ENCODE measurements at places on chromosomes 16 and 17.
A peak's percentile ranks its signal among the peaks of the same experiment; 100 is the strongest.

GRCh38 chr17:63998050-63998720 is at the start of gene PRR29:
TSS of gene PRR29 (plus strand) at chr17:63998351. CDS start at chr17:63998365, 14 bp downstream.
- peak; percentile 53 for DNase-seq

- DNase-seq = no peak
Observed at GRCh38 chr17:15364615-15365014, 23.2 kb upstream of the TEKT3 start.

GRCh38 chr16:64240586-64240985 is 881.3 kb downstream of the CDH11 start:
- DNase-seq = no peak

DNA sequence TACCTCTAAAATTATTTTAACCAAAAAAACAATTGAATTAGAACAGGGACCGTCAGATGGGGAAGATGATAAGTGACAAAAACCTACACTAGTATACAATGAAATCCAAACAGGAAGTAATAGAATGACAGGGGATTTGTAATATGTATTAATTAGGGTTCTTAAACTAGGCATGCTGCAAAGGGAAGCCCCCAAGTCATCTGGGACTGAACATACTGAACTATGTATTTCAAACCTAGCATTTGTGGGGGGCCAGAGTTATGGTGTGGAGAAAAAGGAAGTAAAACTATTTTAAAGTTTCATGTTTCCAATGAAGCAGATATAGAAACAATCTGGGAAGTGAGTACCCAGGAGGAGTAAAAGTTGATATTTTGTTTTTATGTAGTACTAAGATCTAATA is 133.2 kb upstream of the HS3ST3A1 start:
- DNase-seq = no peak

- no peak for DNase-seq
Observed at GRCh38 chr16:51159865-51160264, 8.8 kb upstream of the SALL1 start.

DNA sequence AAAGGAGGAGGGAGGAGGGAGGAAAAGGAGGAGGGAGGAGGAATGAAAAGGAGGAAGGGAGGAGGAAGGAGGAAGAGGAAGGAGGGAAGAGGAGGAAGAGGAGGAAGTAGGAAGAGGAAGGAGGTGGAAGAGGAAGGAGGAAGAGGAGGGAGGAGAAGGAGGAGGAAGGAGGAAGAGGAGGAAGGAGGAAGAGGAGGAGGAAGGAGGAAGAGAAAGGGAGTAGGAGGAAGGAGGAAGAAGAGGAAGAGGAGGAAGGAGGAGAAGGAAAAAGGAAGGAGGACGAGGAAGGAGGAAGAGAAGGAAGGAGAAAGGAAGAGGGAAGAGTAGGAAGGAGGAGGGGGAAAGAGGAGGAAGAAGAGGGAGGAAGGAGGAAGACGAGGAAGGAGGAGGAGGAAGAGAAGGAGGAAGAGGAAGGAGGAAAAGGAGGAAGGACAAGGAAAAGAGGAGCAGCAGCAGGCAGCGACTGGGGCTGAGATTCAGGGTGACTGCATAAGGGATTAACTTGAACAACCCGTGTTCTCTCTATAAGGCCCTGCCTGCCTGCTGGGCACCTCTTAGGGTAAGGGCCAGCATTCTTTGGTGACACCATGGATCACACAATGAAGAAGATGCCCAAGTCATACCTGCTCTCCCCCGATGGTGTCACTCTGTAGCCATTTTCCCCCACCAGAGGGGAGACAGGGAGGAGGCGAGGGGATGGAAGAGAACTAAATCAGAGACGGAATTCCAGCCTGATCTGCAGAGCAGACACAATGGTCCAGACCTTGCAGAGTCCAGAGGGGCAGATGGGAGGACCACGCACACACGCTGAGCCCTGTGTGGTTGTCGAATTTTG is 1.4 kb upstream of the IL34 start:
- no peak for DNase-seq

All from stimulated activated CD8-positive, alpha-beta memory T cell treated with anti-CD3 and anti-CD28 coated beads, Interleukin-7, amount 100 ng/mL, for 24 hours (primary cell).